Stimulated activated naive B cell treated with anti-CD40 and anti-IgM and Interleukin-4, amounts not matched to agents 10 μg/mL and 1 μg/mL and 100 μg/mL, for 72 hours (primary cell): ENCODE measurements at places on chromosomes 6 and 20.

DNA sequence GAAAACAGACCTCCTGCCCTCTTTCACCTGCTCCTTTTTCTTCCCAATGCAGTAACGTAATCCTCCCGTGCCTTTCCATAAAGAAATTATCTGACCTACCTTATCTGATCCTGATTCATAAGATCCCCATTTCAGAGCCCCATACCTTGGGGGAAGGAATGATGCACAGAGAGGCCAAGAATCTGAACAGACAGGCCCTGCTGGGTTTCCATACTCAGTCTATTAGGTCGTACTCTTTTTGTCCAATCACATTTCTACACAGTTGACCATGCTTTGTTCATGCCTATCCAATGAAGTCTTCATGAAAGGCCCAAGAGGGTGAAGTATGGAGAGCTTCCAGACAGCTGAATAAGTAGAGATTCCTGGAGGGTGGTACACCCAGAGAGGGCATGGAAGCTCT lies 25.3 kb downstream of the SRPK1 start:
- DNase-seq = no peak

DNA sequence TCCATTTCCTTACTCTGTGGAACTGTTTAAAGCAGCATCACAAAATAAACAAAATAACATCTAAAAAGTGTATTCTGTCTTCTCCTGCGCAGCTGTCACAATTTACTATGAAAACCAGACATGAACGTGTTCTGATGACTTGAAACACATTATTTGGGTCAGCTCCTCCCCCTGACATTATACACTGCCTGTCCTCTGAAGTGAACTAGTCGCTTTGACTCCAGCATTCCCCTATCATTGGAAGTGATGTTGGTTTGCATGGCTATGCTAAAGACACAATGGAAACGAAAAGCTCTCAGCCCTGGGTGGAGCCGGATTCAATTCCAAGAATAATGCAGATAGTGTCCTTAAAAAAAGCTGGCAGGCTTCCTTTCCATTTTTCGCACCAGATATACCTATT lies 125.9 kb downstream of the FYN start:
- no peak for DNase-seq

- DNase-seq = no peak
Measured at GRCh38 chr6:109579361-109579760, 96.3 kb upstream of the ZBTB24 start.

DNA sequence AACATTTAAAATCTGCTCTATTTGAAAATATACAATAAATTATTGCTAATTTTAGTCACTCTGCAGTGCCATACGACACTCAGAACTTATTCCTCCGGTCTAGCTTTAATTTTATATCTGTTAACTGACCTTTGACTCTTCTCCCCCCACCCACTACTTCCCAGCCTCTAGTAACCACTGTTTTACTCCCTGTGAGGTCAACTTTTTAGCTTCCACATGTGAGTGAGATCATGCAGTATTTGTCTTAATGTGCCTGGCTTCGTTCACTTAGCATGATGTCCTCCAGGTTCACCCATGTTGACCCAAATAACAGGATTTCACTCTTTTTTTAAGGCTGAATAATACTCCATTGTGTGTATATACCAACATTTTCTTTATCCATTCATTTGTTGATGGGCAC lies 80.8 kb downstream of the RPP40 start:
- no peak for DNase-seq

DNA sequence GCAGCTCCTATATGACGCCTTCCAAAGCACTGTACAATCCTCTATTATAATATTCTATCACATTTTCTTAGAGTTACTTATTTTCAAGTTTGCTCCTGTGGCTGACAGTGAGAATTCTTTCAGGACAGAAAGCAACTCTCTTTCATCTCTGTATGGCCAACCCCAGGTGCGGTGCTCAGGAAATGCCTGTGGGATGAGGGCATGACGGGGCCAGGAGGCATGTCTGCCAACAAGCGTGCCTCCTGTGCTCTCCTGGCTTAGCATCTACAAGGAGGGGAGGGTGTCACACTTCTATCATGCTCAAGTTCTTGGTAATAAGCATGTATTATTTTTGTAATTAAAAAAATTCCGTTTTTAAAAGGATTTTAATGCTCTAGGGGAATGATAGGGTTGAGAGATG lies 11.4 kb downstream of the MRPL14 start:
- DNase-seq = no peak

GRCh38 chr6:95882371-95882770 lies 133.4 kb upstream of the FUT9 start:
- no peak for DNase-seq

- no peak for DNase-seq
Measured at GRCh38 chr20:8505476-8506200, 373.6 kb downstream of the PLCB1 start.
